Stimulated activated CD4-positive, alpha-beta T cell treated with anti-CD3 and anti-CD28 coated beads, TNF-alpha, amount 100 ng/mL, for 24 hours (primary cell): ENCODE measurements at places on chromosomes 1 and 21.

DNA sequence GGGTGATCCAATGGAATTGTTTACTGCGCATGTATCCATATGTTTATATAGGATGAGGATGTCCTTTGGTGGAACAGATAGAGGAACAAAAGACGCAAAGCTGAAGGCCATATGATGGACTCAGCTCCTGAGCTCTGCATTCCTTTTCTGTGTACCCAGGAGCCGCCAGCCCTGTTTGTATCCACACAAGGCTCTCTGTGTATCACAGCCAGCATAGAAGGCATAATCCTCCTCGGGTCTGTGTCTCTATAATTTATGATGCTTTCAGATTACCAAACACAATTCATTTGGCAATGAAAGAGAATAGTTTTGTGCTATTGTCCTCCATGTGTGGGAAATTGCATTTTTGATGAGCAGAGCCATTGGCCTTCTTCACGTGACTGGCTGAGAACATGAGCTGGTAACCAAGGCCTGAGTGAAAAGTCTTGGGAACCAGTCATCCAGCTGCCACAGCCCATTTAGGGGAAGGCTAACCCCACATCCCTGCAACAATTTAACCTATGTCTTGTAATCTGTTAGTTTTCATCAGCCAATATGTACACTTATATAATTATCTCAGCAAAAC, 119.2 kb downstream of the PBX1 start:
- no peak for DNase-seq

DNA sequence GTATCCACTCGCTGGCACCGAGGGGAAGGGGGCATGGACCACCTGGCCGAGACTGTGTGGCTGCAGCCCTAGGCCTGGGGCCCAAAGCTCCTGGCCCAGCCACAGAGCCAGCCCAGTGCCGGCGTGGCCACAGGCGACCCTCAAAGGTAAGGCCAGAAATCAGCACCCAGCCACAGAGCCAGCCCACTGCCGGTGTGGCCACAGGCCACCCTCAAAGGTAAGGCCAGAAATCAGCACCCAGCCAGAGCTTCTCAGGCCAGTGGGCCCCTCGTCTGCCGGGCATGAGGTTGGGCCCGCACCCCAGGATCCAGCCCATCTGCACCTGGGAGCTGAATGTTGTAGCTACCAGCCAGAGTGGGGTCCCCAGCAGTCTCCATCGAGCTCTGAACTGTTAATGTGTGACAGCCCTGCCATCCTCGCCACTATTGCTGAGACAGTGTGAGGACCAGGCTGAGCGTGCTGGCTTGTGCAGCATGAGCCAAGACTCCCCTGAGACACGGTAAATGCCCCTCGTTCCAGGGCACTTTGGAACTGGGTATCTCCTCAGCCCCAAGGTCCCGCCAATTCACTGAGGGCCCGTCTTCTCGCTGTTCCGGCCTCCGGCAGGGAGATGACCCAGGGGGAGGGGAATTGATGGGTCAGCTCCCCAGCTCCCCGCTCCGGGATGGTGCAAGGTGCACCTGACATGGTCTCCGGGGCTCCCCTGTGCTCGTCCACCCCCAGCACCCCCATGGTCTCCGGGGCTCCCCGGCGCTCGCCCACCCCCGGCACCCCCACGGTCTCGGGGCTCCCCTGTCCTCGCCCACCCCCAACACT, 4.7 kb upstream of the FTCD start:
- no peak for DNase-seq

DNA sequence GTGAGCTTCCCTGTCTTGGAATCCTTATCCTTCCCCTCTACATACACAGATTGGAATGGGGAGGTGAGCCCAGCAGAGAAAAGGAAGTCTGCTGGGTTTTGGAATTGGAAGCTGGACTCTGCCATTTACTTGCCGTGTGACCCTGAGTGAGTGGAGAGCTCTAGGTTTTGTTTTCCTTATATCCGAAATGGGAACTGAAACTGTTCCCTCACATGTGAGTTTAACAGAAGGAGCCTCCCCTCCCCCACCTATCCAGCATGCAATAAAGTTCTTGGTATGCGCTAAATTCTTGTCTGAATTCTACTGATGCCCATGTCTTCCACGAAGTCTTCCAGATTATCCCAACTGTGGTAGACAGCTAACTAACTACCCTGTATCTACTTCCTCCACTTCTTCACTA, 58.7 kb downstream of the NENF start:
- DNase-seq = no peak

GRCh38 chr1:118767971-118768370, 220.2 kb downstream of the TBX15 start:
- no peak for DNase-seq

GRCh38 chr1:207306023-207306422, 15.5 kb upstream of the CD55 start:
- no peak for DNase-seq

- no peak for DNase-seq
Observed at GRCh38 chr1:90558754-90559378, 158.2 kb downstream of the BARHL2 start.

- no peak for DNase-seq
Observed at GRCh38 chr1:207228987-207229386, 92.5 kb upstream of the CD55 start.
